ENCODE measurements at places on chromosomes 5 and 9.

- no peak for DNase-seq
Observed at GRCh38 chr9:7794196-7794595, 5.4 kb downstream of the DMAC1 start.

DNA sequence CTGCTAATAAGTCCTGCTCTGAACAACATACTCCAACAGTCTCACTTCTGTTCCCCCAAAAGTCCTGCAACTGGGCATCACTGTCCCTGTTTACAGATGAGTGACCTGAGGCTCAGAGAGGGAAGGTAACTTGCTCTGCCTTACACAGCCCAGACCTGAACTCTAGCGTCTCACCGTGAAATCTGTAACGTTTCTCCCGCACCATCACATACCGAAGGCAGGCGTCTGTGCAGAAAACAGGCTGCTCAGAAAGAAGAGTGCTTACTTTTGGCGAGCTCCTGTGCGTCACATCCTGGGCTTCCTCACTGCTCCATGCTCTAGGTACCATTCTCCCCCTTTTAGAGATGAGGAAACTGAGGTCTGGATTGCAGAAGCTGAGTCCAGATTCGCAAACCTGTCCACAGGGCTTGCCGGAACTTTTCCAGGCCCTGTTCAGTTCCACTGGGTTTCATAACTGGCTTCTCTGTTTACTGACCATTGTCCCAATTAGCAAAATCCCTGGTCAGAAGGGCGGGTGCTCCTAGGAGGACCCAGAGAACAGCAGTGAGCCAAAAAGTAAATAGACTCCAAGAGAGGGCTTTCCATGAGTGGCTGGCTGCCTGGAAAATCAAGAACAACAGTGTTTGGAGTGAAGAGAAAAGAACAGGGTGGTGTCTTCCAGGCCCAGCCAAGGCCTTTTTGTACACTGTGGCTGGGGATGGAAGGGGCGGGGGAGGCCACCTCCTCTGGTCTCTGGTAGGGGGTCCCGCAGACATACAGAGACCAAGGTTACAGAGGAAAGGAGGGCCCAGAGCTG, 27.1 kb downstream of the GSN start:
- DNase-seq, result no peak

DNA sequence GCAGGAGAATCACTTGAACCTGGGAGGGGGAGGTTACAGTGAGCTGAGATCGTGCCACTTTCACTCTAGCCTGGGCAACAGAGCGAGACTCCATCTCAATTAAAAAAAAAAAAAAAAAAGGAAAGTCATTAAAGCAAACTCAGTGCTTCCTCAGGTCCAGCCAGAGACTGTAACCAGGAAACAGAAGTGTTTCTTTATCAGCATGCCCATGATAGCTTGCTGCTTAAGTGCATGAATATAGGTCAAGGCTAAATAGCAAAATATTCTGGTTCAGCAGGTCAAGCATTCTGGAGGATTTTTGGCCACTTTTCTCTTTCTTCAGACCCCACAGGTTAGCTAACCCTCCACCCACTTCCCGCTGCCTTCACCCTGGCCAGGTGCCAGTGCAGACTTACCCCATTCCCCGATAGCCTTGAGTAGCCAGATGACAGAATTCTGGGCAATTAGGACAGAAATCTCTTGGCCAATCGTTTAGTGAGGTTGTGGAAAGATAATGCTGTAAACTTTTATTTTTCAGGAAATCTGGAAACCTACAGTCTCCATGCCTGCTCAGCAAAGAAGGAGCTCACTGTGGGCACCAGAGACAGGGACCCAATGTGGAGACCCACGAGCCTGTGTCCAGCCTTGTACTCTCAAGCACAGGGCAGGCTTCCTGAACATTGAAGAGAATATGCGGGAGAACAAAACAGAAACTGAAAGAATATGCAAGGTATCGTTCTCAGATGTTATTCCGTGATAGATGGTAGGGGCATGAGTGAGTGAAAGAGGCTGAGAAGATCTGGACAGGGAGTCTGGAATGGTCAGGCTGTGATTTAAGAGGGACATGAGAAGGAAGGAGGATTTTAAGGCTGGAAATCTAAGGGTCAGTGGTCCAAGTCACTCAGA, 4.2 kb upstream of the UGT3A2 start:
- no peak for DNase-seq

DNA sequence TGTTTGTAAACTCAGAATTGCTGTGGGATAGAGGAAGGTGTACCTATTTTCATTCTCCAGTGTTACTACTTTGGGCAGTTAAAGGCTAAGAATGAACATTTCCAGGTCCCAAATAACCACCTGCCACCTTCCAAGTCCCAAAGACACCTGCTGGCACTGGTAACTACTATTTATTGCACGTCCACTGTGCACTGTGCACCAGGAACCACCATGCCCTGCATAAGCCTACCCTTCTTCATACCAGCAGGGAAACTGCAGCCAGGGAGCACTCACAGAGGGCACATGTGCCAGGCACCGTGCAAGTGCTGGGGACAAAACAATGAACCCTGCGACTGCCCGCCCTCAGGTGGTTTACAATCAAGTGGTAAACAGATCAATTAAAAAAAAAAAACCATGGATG, 34.9 kb downstream of the RAPGEF1 start:
- no peak for DNase-seq

DNA sequence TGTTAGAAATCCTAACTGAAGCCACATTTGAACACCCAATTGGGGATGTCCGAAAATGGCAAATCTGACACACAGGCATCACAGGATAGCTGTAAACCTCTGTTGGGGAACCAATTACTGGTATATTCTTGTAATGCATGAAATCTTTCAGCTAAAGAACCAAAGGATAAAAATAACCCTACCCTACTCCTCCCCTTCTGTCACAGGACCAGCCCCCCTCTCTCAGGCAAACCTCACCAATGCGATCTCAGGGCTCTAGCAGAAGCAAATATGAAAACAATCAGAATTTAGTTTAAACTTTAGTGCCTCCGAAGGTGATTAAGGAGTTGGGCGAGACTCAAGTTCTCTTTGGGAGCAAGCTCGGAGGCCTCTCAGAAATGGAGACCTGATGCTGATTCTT, 499.3 kb downstream of the SPOCK1 start:
- no peak for DNase-seq

DNA sequence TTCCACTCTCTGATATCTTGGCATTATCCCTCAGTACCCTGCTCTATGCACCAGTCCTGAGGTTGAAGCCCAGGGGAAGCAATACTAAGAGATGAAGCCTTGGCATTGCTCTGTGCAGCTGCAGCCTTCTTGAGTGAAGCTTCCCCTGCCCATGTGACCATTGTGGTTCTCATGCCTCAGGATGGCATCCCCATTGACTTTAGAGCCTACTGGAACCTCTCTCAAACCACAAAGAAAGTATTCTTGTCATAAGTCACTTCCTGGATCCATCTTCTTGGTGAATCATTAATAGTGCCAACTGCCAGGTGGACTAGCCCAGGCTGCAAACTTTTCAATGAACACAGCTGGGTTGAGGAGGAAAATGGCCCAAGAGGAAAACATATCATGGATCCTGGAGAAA, 283.9 kb upstream of the RFX3 start:
- DNase-seq, result no peak

GRCh38 chr5:58491216-58491892, at the start of gene GAPT:
GAPT (plus strand) TSS chr5:58491435; CDS start chr5:58494537, 3,102 bp downstream.
- no peak for DNase-seq

DNA sequence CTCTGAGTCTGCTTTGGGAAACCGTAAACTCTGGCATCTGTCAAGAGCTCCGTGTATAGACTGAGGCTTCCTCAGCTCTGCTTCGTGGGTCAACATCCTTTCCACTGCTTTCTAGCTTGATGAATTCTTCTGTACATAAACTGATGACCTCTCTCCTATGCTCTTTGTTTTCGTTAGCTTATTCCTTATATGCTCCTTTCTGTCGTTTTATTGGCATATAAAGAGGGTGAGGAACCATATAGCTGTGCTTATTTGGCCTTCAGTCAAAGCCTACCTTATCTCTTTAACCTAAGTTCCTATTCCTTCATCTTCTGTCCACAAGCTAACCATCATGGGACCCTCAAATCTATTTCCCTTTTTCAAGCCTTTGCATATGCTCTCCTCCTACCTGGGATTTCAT, 39.4 kb upstream of the CARTPT start:
- DNase-seq, result no peak

DNA sequence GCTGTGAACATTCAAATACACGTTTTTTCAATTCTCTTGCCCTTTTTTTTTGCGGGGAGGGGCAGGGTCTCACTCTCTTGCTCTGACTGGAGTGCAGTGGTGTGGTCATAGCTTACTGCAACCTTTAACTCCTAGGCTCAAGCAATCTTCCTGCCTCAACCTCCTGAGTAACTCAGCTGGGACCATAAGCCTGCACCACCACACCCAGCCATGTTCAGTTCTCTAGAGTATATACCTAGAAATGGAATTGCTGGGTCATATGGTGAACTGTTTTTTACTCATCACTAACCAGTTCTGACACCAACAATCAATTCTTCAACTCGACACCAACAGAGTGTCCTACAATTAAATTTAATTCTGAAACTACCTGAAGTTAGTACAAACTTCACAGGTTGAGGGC, 85.5 kb upstream of the ZNF169 start:
- peak; percentile 12 for DNase-seq

GRCh38 chr9:126752881-126753670, 51.8 kb upstream of the ZBTB43 start:
- DNase-seq, result no peak

DNA sequence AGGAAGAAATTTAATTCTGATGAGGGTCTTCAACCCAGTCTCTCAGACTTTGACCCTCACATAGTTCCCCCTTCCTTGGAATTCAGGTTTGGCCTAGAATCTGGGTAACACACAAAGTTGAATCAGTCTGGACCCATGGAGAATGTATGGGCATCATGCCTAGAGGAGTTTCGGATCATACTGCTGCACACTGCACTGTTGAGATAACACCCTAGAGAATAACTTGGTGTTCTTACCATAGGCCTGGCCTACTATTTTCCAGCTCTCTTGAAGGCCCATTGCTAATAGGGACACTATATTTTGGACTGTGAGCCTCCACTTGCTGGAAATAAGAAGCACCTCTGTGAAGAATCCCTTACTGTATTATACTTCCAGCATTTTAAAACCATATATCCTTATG, 413.5 kb downstream of the PLK2 start:
- DNase-seq, result no peak

- no peak for DNase-seq
Observed at GRCh38 chr5:8299716-8300115, 430.8 kb downstream of the MTRR start.

DNA sequence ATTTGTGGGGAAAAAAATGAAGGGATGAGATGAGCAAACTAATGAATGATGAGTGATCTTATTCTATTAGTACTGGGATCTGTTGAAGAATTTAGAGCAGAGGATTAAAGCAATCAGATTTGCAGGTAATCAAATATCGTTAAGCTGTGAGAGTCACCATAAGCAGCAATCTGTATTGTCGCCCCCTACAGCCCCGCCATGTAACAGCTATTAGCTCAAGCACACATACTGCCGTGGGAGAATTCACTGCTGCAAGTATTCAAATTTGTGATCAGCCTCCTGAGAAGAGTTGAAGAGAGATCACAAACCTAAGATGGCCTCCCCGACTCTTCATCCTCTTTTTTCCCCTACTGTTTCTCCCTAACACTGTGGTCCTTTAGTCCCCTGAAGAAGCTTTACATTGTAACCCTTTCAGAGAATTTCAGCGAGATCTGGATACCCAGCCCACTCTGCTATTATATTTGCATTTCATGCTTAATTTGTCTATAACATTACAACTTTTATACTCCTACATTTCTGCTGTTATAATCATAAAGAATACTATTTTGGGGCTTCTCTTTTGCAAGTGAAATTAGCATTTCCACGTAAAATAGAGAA, 28.5 kb upstream of the PHF24 start:
- peak; percentile 5 for DNase-seq

DNA sequence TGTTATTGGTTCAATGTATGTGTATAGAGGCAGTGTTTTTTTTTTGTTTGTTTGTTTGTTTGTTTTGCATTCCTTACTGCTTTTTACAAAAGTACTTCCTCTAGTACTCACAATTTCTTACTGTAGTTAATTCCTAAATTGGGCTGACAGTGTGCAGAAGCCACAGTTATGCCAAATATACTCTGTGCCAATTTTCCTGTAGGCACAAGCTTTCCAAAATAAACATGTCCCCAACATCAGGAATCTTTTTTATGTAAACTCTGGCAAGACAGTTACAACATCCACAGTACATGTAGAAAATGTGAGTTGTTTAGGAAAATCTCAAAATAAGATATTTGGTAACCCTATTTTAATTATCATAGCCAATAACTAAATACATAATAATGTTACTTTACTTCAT, 161.6 kb upstream of the TSLP start:
- no peak for DNase-seq

DNA sequence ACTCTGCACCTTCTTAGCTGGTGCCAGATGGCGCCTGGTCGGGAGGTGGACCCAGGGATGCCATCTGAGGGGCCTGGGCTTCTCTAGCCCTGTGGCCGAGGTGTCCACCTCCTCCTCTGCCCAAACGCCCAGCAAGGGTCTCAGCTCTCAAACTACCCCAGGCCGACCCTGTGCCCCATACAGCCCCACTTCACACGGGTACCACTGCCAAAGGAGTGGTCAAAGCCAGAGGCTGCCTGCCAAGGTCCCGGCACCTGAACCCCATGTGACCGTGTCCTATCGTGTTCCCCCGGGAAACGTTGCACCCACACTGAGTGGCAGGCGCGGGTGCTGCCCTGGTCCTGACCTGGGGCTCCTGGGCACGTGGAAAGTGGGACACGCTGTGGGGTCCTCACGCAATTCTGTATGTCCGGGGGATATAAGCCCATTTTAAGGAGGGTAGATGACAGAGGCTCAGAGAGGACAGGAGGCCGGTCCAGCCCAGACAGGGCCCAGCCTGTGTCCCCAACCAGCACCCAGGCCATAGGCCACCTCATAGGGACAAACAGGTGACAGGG, 1.9 kb downstream of the ENTPD8 start:
- DNase-seq, result no peak

DNA sequence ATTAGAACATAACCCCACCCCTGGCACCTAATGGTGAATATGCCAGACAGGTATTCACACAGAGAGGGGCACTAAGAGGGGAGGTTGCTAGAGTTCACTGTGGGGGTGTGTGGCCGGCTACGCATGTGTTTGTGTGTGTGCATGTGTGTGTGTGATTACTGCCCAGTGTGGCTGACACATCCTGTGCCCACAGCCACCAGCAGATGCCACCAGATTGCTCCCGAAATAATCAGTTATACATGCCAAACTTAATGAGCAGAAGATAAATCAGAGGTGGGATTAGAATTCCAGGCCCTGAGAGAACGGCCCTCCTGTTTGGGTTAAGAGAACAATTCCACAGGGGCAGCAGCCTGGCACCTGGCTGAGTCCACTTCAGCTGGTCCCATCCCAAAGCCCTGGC, 91.8 kb upstream of the TBCA start:
- DNase-seq, result no peak

DNA sequence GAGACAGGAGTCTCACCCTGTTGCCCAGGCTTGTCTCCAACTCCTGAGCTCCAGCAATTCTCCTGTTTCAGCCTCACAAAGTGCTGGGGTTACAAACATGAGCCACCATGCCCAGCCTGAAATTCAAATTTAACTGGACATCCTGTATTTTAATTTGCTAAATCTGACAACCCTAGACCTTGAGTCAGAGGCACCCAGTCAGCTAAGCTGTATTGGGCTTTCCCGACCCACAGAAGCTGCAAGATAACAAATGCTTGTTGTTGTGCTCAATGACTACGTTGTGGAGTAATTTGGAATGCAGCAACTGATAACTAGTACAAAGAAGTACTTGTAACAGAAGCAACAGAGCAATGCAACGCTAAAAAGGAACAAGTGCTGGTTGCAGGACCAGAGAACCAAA, 533.1 kb downstream of the NTRK2 start:
- no peak for DNase-seq

- no peak for DNase-seq
Observed at GRCh38 chr9:4167079-4167671, 132.7 kb downstream of the GLIS3 start.

All from stimulated activated naive CD4-positive, alpha-beta T cell treated with Interleukin-2 at 50 U/mL for 16 hours (primary cell).